ENCODE measurements at places on chromosomes 2 and 18. TPM values are rescaled to one million over a fixed set of nuclear protein-coding genes. Genes with fewer than 3 reads are reported as not detected.

GRCh38 chr18:56841836-56842235 is 190.7 kb downstream of the WDR7 start:
- no peak for DNase-seq

GRCh38 chr2:138147796-138148195 is 183.5 kb downstream of the HNMT start:
- DNase-seq, result no peak

DNA sequence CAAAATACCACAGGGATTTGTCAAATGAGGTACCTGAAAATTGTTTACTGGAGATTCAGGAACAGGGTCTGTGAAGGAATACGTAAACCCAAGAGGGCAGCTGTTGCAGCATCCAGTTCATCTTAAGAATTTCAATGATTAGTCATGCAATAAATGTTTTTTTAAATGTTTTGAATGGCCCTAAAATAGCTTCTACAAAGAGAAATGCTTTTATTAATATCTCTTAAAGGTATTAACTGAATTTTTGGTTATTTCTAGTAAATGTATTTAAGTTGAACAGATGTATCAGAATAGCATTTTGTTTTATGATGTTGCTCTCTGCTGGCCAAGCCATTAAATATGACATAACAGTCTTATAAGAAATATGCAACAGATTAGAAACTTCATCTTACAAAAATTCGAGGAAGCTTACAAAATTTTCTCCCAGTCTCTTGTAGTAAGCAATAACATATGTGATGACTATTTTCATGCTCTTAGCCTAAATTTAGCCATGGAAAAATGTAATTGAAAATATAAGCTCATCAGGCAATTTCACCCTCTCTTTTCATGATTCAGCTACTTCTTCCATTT is 863.9 kb downstream of the SUCLG1 start:
- DNase-seq, result no peak

GRCh38 chr2:145366341-145366740 is 846.4 kb upstream of the ZEB2 start:
- DNase-seq, result no peak

DNA sequence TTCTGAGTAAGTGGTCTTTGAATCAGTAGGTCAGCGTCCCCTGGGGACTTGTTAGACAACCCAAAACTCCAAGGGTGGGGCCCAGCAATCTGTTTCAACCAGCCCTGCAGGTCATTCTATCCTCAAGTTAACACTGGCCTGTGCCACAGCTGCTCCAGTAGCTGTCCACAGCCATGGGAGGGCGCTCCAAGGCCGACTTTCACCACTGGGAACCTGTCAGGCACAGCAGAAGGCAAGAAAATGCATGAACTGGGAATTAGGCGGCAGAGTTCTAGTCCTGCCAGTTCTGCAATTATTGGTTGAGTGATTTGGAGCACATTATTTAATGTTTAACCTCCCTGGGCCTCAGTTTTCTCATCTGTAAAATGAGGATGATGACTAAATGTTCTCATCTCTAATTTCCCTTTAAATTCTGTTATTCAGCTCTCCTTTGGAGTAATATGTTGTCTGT is 17.4 kb upstream of the MRPL33 start:
- peak; percentile 90 for DNase-seq

The CPS1 gene
- 4.3 TPM for total RNA-seq

GRCh38 chr2:149860276-149860921 is 272.8 kb upstream of the MMADHC start:
- DNase-seq, result no peak

DNA sequence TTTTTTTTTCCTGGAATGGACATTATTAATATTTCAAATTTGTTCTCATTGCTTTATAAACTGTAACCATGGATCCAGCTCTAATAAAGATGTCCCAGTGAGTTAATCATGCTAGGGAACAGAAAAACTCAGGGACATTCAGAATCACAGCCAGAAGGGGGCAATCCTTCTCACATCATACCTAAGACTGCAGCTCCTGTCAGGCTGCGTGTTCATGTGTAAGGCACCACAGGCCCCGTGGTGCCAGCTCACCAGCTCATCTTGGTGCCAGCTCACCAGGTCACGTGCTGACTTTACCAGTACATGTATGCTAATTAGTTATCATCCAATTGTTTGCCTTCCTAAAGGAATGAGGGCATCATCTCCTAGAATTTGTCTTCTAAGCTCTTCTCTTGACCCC is 84.7 kb upstream of the NEDD4L start:
- DNase-seq, result no peak

GRCh38 chr2:26193578-26194231 is 20.8 kb downstream of the GAREM2 start:
- DNase-seq, result no peak
